ENCODE measurements at places on chromosomes 3 and 15.

- DNase-seq = no peak
Measured at GRCh38 chr3:177279118-177279815, 82.0 kb upstream of the TBL1XR1 start.

DNA sequence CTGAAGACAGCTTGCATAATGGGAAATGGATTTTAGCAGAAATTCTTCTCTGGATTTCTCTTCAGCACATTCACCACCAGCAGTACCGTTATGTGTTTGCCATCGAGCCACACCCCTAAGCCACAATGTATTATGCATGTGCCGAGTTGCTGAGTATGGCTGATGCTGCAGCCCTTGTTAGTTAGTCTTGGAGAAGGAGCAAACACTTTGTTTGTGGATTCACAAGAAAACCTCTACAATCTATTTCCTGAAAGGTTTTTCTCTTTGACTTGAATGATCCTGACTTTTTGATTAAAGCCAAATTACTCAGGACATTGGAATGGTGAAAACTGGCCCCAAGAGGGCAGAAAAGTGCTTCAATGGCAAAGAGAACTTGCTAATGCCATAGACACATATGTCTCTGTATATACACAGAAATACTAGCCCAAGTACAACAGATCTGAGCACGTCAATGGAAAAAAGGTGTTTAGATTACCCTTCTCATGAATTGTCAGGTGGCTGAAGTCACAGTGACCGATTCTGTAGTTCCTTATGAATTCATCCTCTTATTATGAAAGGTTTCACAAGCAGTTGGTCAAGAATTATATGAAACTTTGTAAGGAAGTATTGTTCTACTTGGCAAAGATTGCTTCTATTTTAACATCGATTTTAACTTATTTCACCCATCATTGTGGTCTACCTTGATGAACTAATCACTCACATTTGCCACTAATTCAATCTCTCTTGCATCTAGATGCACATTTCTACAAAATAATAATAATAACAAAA is 103.0 kb downstream of the P3H2 start:
- no peak for DNase-seq

DNA sequence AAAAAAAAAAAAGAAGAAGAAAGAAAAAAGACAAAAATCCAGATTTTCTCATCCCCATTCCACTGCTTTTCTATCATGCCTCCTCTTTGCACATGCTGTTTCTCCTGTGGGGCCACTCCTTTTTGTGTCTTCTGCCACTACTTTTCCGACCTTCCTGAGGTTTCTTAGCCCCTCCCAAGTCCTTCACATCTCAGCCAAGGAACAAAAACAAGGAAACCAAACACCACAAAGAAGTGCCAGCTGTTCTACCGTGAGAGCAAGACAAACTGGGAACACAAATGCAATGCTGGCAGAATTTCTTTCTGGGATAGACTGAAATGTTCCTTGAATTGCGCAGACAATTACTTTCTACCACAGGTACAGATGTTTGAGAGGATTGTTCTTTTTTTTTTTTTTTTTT is 83.2 kb downstream of the MB21D2 start:
- no peak for DNase-seq

GRCh38 chr3:198107840-198108734 is 148.1 kb downstream of the LMLN start:
- DNase-seq = no peak

- DNase-seq = no peak
Measured at GRCh38 chr15:60667190-60667868, 188.4 kb upstream of the ICE2 start.

DNA sequence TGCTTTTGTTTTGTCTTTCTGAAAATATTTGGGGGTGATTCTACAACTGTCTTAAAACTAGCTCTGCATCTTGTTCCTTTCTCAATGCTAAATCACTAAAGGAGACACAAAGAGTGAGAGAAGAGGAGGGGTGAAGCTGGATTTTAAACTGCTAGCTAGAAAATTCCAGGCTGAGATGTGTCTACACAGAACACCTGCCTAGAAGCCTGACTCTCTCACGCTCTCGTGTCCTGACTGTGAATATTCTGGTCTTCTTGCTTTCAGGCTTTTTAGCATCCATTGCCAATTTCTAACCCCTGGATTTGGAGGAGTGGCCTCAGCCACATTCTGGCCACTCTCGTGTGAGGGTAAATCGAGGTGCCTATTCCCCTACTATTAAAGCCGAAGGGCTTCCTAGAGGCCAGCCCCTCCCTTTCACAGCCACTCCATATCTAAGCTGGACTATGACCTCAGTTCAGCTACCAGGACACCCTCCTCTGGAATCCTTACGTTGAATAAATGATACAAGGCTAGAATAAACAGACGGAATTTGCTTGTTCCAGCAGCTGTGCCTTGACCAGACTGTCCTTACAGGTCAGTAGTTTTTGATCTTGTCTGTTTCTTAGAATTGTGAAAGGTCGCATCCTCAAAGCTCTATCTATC is 148.2 kb upstream of the FEZF2 start:
- no peak for DNase-seq

- DNase-seq = no peak
Measured at GRCh38 chr3:45034612-45035252, 8.6 kb downstream of the CLEC3B start.

GRCh38 chr3:170598091-170598502 is 12.2 kb upstream of the SLC7A14 start:
- DNase-seq = no peak

DNA sequence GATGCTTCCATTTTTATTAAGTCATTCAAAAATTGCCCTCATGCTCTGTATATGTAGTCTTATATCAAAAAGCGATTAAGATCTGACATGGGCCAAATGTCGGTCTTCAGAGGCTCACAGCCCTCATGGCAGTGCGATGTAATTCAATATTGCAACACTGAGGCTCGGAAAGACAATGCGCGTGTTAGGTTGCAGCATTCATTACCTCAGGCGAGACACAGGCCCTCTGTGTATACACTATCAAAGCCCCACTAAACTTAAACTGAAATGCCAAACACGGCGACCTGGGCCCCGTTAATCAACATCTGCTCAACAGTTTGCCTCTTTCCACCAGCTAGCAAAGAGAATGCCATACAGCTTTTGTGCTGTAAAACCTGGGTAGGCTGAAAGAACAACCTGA is 413.4 kb downstream of the ERC2 start:
- DNase-seq = no peak

Measured in activated CD4-positive, alpha-beta T cell treated with anti-CD3 and anti-CD28 coated beads, Interleukin-2, amount 50 U/mL, for 1 hour (primary cell).